ENCODE measurements at places on chromosomes 16 and 17.

- DNase-seq: peak; percentile 50
These were observed 11.2 kb downstream of the CD300LB start for GRCh38 chr17:74520016-74520434.

DNA sequence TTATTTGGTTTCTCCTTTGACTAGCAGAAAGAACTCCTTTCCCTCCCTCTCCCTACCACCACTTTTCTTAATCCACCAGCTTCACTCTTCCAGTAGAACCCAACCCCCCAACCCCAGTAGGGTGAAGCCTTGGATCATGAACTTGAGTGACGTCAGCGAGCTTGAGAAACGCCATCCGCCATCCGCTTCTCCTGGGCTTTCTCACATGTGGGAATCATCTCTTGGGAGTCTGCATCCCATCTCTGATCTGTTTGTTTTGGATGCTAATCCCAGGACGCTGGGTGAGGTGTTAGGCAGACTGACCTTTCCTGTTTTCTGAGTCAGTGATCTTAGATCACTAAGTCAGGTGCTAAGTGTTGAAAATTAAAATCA, 16.0 kb upstream of the SOX9 start:
- DNase-seq: no peak

DNA sequence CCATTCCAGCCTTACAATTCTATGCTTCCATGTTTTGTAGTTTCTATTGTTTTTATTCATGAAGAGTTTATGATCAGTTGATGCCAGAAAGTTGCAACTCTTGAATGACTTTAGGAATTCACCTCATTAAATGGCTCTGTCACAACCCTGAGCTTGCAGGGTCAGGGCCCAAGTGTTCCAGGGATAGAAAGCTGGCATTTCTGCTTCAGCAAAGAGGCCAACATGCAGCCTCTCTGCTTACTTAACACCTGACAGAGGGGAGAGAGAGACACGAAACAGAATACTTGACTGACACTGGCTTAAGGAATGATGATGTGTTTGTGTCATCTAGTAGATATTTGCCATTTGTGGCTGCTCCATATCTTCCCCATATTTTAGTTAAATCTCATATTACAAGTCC, 328.1 kb downstream of the CA10 start:
- DNase-seq: no peak

DNA sequence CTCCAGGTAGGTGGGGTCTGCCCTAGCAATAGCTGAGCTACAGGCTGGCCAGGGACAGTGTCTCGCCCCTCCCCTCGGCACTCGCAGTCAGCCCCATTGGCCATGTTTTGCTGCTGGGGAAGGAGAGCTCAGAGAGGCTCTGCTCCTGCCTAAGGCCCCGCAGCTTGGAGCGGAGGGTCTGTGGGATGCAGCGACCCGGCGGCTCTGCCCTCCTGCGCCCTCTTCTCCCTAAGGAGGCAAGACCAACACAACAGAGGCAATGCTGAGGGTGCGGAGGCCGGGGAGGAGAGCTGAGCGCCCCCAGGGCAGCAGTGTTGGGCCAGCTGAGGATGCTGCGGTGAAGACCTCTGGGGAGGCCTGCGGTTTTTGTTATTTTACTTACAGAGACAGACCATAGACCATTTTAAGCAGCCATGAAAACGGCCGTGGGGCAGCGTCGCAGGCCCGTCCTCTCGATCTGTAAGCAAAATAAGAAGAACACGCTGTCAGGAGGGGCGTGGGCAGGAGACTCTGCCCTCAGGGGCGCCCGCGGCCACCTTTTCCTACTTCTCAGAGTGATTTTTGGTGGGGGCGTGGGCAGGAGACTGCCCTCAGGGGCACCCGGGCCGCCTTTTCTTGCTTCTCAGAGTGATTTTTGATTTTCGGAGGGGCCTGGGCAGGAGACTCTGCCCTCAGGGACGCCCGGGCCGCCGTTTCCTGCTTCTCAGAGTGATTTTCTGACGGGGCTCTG, 31.4 kb upstream of the PABPN1L start:
- DNase-seq: no peak

DNA sequence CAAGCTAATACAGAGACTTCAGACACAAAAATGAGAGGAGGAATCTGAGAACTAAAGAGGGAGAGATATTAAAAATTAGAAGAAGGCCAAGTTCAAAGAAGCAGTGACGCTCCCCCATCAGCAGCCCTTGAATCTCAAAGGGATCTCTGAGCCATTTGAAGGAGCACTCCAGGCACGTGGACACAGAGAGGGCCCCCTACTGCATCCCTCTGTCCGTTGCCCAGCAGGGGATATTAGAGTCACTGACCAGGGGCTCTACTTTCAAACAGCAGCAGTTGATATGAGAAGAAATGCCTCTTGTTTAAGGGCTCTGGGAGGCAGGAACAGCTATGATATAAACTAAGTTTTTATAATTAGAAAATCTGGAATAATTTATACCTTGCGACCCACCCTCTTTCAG, 479.0 kb upstream of the SALL1 start:
- DNase-seq: no peak

DNA sequence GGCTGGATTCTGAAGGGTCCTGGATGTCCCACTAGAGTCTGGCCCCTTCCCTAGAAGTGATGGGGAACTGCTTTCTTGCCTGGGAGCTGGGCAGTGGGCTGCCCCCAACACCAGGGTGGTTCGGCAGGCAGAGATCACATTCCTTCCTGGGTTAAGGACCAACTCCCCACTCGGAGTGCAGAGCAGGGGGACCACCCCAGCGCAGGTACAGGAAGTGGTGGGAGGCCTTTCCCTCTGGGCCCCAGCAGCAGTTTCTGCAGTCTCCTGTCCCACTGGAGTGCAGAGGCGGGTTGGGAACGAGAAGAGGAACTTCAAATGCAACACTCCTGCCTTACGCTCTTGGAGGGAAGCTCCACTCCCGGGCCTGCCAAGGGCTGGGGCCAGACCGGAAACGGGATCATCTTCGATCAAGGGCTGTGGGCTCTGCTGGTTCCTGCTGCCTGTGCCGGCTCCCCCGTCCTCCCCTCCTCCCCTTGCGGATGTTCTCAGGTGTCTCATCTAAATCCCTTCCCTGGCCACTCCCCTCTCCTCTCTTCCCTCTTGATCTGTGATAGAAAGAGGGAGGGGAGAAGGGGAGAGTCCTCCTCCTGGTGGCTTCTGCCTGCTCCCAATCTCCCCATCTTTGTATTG, 9.0 kb upstream of the NGFR start:
- no peak for DNase-seq

DNA sequence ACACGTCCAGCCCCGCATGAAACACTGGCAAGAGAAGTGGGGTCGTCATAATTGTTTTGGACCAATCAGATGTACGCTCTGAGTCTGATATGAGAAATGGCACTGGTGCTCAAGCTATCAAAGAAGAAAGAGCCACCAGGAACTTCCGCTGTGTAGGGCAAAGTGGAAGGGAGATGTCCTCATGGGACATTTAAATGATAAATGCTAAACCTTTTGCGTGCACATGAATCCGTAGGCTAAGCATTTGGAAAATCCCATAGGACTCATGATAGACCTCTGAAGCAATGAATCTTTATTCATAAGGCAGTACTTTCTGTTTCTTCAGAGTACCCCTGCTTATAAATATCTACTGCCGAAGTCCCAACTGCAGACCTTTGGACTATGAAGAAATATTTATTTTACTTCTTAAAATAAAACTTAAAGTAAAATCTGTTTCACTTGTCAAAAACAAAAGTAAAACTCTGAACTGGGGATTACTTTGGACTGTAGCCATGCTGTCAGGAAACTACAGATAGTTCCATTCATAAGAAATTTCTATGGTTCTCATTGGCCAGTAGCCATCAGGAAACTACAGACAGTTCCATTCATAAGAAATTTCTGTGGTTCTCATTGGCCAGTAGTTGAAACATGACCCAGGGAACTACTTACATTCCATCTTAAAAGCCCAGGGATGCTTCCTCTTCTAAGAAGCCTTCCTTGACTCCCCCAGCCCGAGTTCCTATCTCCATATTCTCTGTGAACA, 335.1 kb downstream of the HS3ST4 start:
- peak; percentile 44 for DNase-seq

- no peak for DNase-seq
These were observed 11.0 kb downstream of the KRT32 start for GRCh38 chr17:41456204-41456603.

GRCh38 chr16:81601008-81601428, 156.4 kb downstream of the CMIP start:
- DNase-seq: peak; percentile 46

- no peak for DNase-seq
These were observed 22.3 kb downstream of the USP36 start for GRCh38 chr17:78818152-78818846.

- no peak for DNase-seq
These were observed 1.7 kb downstream of the MYH11 start for GRCh38 chr16:15854906-15855703.

DNA sequence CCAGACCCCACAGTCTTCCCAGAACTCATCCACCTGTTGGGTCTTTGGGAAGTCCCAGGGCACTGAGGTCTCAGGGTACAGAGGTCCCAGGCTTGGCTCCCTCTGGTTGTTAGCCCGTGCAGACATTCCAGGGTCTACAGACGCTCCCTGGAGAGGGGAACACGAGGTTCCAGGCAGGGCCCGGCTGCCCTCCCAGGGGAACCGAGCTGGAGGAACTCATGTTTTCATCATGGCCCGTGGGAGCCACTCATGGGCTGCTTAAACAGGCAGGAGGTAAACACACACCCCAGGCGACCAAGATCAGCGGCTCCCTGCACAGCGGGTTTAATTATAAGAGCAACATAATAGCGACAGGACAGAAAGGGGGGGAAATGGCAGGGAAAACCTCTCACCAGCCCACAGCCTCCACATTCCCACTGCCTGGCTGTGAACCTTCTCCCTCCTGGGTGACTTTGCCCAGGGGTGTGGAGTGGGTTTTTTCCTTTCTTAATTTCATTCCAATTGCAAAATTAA, 36.5 kb downstream of the TRARG1 start:
- DNase-seq: no peak

DNA sequence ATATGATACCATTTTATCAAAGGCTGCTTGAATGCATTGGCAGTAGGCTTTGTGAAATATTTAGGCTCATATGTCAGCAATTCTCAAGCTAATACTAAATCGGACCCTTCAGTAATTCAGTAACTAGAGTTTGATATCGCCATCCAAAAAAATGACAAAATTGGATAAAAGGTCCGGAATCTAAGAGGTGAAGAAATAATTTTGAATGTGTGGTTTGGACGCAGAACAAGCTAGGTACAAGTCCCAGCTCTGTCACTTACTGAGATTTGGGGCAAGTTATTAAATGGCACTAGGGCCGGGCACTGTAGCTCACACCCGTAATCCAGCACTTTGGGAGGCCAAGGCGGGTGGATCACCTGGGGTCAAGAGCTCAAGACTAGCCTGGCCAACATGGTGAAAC, 956.5 kb downstream of the CDH11 start:
- no peak for DNase-seq

DNA sequence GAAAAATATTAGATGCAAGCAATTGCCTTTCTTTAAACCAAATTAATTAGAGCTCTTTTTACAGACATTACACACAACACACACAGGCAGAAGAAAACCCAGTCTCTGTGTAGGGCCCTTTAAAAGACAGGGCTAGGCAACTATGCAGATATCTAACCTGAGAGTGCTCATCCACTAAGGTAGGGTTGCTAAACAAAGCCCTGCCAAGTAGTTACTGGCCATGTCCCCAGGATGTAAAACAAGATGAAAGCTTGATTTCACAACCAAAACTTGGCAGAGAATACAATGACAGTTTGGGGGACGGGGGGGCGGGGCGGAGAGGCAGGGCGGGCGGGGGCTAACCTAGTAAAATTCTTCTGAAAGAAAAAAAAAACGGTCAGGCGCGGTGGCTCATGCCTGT, 669.0 kb upstream of the CA10 start:
- no peak for DNase-seq

DNA sequence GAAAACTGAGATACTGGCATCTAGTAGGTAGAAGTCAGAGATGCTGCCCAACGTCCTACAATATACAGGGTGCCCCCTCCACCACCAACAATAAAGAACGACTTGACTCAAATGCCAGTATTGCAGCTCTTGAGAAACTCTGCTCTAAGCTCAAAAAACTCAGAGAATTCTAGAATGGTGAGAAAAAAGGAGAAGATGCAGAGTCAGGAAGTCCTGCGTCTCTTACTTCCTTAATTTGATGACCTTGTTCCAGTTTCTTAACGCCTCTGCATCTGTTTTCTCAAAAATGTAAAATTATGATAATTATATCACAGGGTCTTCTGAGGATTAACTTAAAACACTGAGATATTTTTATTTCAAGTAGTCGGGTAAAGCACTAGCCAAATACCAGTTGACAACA, 1.7 kb upstream of the HSBP1 start:
- no peak for DNase-seq
